ENCODE measurements at places on chromosomes 11 and 22.
A peak's percentile ranks its signal among the peaks of the same experiment; 100 is the strongest.

GRCh38 chr11:200224-201003 lies 6.8 kb downstream of the BET1L start:
- no peak for DNase-seq

- DNase-seq, result no peak
These were observed 122.6 kb downstream of the MICAL2 start for GRCh38 chr11:12232817-12233601.

GRCh38 chr11:129277198-129277843 lies 85.2 kb upstream of the ARHGAP32 start:
- no peak for DNase-seq

- no peak for DNase-seq
These were observed 15.2 kb downstream of the WT1 start for GRCh38 chr11:32420139-32420538.

DNA sequence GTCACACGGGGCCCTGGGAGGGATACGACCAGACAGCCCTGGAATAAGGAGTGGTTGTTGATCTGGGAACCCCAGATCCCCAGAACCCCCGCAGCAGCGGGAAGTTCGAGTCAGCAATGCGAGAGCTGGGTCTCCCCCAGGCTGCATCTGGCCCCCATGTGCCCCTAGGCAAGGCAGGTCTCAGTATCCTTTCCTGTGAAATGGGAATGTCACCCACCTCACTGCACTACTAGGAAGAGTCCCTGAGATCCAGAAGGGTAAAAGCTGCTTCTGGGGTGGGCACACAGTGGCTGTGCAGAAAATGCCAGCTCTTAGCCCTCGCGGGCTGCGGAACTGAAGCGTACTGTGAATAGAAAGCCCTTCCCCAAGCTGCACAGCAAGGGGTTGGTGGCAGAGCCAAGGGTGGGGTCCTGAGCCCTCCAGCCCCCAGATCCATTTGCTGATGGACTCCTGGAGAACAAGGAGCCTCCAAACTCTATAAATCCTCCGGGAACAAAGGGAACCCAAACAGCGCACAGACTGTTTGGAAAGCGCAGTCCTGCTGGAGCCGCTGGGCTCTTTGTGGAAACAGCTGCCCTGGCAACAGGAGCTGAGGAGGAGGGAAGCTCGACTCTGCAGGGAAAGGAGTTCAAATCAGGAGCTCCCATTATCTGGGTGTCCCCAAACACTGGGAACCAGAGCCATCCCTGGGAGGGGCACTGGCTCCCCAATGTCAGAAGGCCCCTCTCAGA lies 68.2 kb upstream of the SHISAL1 start:
- no peak for DNase-seq

DNA sequence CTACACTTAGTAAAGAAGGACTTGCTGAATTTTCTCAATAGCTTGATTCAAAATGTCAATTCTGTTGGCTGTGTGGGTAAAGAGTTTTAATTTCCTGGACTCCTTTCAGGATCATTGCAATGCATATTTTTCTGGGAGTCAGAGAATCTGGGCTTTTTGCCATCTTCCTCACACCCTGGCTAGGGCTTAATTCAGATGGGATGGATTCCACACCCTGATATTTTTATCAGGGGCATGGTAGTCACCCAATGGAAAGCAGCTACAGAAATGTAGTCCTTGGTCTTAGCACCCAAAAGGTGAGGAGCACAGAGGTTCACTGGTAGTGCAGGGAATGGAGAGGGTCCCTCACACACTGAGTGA lies 79.3 kb downstream of the SGSM3 start:
- DNase-seq, result no peak

DNA sequence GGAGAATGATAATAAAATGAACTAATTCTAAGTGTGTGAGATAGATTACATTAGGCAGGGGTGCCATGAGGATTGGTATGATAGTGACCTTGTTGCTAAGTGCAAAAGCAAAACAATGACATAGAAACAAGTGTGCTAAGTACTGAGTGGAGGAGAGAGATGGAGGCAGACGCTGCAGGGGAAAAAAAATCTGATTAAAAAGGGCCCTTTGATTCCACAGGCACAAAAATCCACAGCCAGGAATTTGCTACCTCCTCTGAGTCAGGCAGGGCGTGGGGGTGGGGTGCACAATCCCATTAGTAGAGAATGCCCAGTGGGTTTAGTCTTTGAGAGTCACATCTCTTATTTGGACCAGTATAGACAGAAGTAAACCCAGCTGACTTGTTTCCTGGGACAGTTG lies at the start of gene CNTF:
CNTF (plus strand) TSS at position 322 of the 400 bp plus-strand sequence. CDS start 88 bp downstream, outside the sequence.
- no peak for DNase-seq

GRCh38 chr11:5298451-5298850 lies 3.3 kb downstream of the OR51B4 start:
- DNase-seq, result no peak

- DNase-seq, result peak; percentile 27
These were observed 76.5 kb downstream of the C11orf91 start for GRCh38 chr11:33624083-33624482.

DNA sequence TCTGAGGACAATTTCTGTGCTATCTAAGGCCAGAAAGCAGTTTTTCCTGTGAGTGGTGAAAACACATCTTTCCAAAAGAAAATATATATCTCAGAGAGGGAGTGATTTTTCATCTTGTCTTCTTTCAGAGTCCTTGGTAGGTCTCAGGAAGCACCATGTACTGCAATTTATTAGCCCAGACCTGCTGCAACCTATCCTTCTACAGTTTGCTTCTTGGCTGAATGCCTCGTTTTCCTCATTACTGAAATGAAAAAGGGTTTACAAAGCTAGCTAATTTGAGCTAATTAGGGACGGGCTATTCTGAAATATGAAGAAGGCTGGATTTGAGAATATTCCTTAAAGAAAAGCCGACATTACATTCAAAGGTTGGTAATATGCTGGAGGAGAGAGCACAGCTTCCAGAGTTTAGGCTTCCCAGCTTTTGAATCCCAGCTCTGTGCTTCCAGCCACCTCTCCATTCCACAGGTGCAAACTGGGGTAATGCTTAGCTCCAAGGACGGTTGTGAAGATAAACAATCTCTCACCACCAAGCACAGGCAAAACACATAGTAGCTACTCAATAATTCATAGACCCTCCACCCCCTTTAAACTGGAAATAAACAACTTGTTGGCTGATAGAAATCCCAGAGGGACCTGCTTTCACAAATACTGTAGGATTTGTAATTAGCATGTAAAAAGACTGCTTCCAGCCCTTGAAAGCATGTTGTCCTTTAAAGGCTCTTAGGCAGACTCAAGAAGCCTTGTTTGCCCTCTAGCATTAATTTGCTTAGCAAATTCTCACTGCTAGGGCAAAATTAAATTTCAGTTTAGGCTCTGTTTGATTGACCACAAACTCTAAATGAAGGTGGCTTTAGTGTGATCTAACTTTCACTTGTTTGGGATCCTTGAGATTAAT lies 24.5 kb upstream of the SESN3 start:
- DNase-seq, result no peak

DNA sequence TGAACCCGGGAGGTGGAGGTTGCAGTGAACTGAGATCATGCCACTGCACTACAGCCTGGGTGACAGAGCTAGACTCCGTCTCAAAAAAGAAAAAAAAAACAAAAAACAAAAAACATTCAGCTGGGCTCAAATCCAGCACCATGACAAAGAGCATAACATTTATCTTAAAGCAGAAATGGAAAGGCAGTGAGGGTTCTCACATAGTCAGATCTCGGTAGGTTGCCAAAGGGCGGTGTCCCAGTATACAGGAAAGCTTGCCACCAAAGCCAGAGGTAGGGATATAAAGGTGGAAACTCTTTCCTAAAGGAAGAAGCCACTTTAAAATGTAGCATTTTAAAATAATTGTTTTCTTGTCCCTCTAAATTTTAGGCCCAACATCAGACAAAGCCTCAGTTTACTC lies 22.4 kb upstream of the CAPRIN1 start:
- DNase-seq, result no peak

GRCh38 chr11:82080160-82080559 lies 653.5 kb downstream of the FAM181B start:
- no peak for DNase-seq

GRCh38 chr11:2100361-2101170 lies 38.6 kb downstream of the IGF2 start:
- no peak for DNase-seq

GRCh38 chr11:96215826-96216225 lies 127.2 kb downstream of the MAML2 start:
- DNase-seq, result no peak

- DNase-seq, result no peak
These were observed 12.5 kb downstream of the FEZ1 start for GRCh38 chr11:125483592-125483991.

DNA sequence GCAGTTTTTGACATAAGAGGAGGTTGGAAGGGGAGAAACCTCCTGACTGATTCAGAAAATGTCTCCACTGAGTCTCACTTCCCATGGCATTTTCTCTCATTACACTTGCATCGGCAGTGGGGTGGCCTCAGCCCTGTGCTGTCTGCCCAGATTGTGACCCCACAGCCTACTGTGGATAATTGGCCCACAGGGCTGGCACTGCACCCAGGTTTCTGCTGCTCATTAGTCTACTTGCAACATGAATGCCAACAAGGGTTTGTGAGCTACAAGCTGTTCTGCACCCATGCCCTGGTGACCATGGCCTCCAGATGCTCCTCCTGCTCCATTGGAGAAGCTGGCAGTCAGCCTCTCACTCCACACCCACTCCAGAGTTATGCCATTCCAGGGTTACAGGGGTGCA lies 296.0 kb downstream of the CTTN start:
- no peak for DNase-seq

DNA sequence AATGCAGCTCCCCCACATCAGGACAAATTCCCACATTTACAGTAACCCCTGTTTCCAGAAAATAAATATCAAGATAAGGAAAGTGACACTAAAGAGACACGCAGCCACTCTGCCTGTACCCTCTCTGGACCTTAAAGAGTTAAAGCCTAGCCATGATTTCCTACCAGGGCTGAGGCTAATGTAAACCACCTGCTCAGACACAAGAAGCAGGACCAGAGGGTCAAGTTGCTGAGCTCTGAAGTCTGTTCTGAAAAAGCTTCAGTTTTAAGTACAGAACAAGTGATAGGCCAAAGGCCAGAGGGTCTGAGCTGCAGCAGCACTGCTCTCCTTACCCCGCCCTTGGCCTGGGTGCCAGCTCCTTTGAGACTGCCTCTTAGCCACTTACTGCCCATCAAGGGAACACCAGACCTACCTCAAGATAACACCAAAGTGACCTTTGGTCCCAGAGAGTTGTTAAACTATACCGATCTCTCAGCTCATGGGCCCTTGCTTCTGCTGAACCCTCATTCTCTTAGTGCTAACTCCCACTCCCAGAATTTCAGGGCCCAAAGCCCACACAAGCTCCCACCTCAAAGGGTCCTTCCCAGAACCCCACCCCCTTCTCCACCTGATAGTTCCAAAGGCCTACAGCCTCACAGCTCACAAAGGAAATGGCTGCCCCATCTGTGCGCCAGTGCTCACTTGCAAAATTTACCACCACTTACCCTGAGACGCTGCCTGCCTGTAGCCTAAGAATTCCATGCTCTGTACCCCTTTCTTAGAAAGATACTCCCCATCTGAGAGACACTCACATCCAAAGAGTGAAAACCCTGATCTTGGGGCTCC lies 40.5 kb downstream of the IL18BP start:
- no peak for DNase-seq

- no peak for DNase-seq
These were observed 241.0 kb downstream of the TENM4 start for GRCh38 chr11:79199729-79200354.

DNA sequence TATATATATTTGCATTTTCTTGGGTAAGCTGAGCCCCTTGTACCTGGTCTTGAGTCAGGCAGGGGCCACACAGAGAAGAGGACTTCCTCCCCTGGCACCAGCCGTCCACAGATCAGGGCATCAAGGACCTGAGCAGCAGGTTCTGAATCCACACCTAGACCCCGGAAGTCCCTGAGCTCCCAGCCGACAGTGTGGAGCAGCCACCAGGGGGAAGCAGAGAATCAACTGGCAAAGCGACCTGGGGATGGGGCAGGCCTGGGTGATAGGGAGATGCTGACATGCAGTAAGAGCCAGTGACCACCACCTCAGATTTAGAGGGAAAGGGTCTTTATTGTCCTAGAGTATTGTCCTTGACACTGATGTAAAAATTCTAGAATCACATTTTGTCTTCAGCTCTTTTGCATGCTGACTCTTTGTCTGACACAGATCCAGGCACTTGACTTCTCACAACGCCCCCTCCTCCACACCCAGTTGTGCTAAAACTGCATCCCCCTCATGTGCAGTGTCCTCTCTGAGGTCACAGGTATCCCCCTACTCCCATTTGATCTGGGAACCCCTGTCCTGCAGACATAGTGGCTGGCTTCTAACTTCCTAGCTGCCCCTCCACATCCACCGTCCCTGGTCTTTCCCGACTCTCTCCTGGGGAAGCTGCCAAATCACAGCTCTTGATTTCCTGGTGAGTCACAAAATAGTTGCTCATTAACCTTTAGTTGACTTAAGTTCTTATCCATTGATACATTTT lies 109.3 kb downstream of the GGTLC2 start:
- DNase-seq, result peak; percentile 34

GRCh38 chr22:35888181-35888870 lies 140.3 kb downstream of the RBFOX2 start:
- no peak for DNase-seq

GRCh38 chr11:13923716-13924650 lies 38.5 kb upstream of the SPON1 start:
- DNase-seq, result no peak

DNA sequence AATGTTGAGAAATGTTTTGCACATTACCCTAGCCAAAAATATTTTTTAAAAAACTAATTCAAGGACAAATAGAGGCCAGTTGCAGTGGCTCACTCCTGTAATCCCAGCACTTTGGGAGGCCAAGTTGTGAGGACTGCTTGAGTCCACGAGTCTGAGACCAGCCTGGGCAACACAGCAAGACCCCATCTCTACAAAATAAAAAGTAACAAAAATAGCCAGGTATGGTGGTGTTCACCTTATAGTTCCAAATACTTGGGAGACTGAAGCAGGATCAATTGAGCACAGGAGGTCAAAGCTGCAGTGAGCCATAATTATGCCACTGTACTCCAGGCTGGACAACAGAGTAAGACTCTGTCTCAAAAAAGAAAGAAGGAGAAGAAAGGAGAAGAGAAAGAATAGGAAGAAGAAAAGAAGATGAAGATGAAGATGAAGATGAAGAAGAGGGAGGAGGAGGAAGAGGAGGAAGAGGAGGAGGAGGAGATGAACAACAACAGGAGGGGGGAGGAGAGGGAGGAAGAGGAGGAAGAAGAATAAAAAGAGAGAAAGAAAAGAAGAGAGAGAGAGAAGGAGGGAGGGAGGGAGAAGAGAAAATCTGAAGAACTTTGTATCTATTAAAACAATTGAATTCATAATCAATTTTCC lies 136.5 kb downstream of the TTC28 start:
- DNase-seq, result no peak

- DNase-seq, result no peak
These were observed 982.7 kb downstream of the OPCML start for GRCh38 chr11:132549561-132549960.

GRCh38 chr22:36328635-36329253 lies 59.0 kb downstream of the MYH9 start:
- peak; percentile 31 for DNase-seq
